Hematopoietic multipotent progenitor cell treated with erythropoietin and hydrocortisone succinate and interleukin-3 and kit ligand, for 4 days (in vitro differentiated cells): ENCODE measurements at places on chromosomes 6 and 20.

DNA sequence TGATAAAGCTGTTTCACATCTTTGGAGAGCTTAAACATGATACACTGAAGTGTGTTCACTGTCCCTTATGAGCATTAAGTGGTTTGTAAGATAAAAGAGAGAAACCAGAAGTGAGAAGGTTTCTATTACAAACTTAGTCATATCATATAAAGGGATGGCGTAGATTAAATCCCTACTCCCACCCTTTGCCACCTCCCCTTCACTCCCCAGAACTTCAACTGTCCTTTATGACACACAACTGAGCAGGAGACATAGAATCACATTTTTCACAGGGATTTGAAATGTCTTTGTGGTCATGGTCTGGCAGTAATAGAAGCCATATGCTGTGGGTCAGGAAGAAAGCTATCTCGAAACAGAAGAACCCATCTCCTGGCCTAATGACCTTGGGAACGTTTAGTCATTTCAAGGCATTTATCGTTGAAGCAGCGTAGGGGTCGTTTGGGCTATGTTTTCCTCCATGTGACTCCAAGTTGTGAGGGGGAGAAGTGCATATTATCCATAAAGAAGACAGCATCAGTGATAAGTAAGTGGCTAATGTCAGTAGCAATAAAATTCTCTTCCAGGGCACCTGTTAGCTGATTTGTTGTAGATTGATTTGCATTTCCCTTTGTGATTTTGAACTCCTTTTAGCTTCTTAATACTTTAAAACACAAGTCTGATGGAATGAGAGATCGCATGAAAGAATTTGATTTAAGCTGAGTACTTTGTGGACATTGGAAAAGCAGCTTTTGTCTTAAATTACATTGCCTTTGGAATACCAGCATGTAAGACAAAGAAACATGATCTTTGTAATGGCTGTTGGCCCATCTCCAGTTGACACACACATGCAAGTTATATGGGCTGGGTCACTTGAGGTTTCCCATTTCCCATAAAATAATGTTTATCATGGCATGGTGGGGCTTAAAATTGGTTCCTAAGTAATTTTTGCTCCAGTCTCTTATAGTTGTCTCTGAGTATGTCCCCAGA lies 501.5 kb upstream of the FLRT3 start:
- no peak for DNase-seq

DNA sequence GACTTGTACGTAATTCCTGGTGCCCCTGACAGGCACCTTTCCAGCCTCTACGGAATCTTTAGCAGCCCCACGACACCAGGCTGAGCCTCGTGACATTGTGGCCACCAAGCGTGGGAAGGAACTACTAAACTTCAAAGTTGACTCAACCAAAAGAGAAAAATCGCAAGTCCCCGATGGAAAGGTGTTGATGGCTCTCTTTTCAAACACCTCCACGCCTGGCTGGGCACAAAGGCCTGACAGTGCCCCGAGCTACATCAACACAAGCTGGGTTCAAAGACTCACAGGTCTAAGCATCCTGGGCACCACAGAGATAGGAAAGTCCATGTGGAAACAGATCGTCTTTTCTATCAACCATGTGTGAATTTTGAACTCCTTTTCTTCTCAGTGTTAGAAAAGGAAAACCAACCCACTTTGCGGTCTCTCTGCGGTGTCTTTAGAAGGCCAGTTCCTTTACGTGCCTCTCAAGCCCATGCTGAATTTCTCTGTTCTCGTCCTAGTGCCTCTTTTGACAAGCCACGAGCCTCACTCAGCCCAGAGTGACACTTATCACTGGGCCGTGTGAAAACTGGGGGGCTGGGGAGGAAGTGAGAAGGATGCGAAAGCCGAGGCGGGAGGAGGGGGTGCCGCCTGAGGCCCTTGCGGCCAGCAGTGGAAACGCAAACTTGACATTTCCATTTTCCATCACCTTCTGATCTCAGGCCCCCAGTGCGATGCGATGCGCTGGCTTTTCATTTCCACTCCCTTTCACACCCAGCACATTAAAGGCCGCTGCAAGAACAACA lies 59.4 kb downstream of the GFOD1 start:
- DNase-seq, result peak; percentile 91

DNA sequence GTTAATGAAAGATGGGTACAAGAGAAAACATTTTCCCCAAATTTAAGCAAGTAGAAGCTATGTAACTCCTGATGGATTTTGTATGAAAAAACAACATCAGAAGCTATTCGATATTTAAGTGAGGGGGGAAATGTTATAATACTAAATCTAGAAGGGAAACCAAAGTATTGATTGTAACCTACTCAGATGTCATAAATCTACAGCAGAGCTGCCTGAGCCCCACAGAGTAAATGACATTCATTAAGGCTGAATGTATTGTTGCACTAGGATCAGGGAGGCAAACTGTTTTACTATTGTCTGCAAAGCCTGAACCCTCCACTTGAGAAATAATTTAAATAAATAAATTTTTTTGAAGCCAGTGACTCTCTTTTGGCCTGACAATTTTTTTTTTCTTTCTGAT lies 19.3 kb downstream of the ANKRD6 start:
- no peak for DNase-seq

GRCh38 chr6:168232989-168233874 lies 86.3 kb downstream of the DACT2 start:
- no peak for DNase-seq

DNA sequence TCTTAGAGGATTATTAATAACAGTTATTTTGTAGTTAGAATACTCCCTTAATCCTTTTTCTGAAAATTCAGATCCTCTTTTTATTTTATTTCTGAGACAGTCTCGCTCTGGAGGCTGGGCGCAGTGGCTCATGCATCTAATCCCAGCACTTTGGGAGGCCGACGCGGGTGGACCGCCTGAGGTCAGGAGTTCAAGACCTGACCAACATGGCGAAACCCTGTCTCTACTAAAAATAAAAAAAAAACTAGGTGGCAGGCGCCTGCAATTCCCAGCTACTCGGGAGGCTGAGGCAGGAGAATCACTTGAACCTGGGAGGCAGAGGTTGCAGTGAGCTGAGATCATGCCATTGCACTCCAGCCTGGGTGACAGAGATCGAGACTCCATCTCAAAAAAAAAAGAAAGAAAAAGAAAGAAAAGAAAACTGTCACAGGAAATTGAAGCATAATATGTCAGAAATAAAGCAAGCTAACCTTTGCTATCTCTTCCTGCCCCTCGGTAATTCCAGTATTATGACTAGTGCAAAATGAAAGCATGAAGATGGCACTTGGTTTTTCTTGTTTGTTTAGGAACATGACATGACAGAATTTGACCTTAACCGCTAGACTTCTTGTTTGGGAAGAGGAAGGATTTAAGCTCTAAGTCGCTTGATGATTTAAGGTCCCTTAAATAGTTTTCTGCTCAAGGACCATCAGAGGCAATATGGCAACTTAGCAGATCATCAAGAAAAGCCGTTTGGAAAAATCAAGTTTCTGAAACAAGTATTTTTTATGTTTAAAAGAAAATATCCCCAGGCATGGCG lies 1.8 kb upstream of the RBM39 start:
- peak; percentile 67 for DNase-seq
